GM18507 (cell line): ENCODE measurements at places on chromosomes 7 and 10.

DNA sequence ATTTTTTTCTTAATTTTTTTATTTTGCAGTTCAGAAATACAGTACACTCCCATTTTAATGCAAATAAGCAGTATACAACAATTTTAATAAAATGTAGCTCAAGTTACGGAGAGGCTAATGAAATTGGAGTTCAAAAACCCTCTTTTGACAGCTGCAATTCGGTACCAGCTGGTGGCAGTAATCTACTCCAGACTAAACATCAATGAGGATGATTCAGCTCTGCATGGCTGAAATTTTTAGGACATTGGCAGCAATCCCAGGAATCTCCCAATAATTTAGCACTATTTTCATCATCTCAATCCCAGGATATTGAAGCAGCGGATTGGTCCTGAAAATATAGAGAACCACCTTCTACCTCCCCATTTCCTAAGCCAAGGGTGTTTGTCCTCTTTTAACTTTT is 278.8 kb downstream of the CACNA2D1 start:
- DNase-seq, result no peak

DNA sequence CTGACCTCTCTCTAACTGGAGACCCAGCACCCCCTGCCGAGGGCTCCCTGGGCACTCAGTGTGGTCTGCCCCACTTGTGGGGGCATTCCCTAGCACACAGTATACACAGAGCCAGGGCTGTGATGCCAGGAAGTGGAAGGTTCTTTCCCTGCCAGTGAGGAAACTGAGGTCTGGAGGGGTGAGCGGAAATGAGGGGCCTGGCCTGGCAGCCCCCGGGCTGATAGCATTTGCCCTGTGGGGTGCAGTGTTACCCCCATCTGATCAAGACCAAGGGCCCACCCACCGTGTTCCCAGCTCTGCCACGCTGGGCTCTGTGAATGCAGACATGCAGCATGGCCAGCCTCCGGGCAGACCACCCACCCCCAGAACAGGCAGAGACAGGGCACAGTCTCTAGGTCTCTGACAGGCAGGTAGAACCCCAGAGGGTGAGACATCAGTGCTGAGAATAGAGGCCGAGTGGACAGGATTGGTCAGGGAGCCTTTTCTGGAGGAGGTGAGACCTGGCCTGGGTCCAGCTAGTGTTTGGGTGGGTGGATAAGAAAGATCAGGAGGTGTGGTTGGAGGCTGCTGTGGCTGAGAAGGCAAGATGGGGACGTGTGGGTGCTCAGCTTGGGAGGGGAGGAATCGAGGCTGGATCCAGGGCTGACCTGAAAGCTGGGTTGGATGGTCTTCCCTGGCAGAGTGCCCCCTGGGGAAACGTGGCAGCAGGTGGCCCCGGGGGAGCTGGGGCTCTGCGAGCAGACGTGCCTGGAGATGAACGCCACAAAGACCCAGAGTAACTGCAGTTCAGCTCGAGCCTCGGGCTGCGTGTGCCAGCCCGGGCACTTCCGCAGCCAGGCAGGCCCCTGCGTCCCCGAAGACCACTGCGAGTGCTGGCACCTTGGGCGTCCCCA is 10.8 kb upstream of the ZNF862 start:
- DNase-seq, result no peak

- DNase-seq, result no peak
Observed at GRCh38 chr7:134622303-134622995, 24.2 kb upstream of the BPGM start.

- DNase-seq, result no peak
Observed at GRCh38 chr10:74949843-74950765, 123.7 kb downstream of the KAT6B start.

DNA sequence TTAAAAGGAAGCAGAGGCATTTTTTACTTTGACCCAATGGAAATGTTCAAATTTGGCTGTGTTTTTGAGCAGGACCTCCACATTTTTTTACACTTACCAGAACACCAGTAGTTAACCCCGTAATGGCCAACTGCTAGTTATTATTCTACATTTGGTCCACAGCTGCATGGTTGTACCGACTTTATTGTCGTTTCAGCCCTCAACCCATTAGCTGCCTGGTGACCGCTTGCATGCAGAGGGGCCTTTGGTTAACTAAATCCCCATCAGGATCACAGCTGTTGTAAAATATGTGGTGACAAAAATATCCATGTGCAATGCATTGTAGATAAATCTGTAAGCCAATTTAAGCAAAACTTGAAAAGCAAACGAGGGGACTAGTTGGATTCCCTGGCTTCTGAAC is 342.2 kb upstream of the MEOX2 start:
- DNase-seq, result no peak

GRCh38 chr10:105990529-105990928 is 1174.0 kb downstream of the SORCS1 start:
- no peak for DNase-seq

DNA sequence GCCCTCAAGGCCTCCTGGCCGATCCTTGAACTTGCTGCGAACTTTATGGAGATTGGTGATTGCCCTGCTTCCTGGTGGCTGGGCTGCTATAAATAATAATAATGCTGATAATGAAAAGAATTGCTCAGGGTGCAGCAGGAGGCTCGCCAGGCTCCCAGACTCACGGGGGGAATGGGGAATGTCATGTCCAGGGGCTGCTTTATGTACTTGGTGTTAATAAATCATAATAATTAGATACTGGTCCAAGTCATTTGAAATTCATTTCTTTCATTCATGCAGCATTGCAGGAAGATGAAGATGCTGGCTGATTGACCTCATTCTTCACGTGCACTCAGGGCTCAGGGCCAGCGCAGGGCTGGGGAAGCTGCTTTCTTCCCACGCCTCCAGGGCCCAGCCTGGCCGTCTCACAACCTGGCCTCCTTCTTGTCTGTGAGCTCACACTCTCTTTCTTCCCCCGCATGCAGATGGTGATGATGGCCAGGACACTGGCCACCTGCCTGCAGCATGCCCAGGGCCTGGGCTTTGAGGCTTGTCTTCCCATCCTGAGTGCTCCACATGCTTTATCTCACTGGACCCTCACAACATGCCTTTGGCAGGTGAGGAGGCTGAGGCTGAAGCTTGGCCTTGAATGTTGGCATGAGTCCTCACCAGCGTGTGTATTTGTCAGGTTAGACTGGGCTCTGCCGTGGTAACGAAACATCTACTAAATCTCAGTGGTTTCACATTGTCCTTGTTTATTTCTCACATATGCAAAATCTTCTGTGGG is 138.4 kb upstream of the TNS3 start:
- DNase-seq, result no peak

DNA sequence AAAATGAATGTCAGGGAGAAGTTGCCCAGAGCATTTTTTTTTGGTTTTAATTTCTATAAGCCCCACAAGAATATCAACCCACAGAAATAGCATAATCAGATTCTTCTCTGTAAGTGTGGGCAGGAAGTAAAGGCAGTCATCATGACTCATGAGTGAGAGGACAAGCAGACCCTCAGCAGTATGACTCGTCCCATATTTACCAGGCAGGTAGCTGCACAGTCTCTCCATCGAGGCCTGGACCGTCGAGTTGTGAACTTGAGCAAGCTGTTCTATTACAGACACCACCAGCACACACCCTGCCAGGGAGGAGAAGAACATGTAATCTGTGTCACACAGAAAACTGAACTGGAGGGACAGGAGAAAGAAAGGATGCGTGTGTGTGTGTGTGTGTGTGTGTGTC is 37.8 kb downstream of the AOAH start:
- no peak for DNase-seq

DNA sequence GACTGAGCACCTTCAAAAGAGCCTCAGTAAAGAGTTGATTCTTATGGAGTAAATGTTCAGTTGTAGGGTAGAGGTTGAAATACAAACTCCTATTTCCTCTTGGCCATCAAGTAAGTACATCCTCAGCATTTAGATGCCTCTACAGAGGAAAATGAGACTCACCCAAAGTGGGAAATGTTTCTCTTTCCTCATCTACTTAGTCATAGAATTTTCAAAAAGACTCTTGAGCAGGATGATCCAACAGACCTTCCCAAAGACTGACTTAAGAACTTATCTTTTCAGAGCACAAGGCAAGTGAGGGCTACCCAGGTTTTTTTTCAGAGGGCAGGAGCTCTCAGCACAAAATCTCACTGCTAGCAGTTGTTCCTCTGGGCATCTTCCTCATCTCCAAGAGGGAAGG is 449.1 kb downstream of the KCNMA1 start:
- no peak for DNase-seq

DNA sequence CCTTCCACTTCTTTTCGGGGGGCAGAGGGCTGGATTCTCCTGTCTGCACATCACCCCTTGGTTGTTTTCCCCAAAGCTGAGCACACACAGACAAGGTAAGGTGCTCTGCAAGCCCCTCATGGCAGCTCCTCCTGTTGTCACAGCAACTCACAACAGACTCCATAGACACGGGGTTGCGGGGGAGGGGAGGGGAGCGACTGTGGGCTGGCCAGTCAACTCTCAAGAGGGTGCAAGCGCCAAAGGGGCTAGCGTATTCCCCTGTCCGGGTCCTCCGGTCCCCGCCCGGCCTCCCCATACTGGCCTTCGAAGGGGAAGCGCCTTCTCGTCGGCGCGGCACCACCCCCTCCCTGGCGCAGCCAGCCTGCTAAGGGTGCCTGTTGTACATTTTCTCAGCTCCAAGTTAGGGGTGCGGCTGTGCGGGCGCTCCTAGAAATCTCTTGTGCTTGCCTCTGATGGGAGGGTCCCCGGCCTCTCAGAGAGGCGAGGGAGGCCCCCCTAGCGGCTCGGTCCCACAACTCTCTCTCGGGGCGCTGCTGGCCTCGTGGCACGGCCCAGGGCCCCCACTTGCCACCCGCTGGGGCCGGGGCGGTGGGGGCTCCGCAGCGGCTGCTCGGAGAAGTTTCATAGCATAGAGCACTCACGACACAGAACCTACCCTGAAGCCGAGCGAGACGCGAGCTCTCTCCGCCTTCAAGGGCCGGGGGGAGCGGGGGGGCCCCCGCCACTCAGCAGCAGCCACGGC is 498 bp downstream of the RHOBTB1 start:
- DNase-seq, result no peak

- no peak for DNase-seq
Observed at GRCh38 chr7:41207141-41207540, 495.7 kb downstream of the INHBA start.

DNA sequence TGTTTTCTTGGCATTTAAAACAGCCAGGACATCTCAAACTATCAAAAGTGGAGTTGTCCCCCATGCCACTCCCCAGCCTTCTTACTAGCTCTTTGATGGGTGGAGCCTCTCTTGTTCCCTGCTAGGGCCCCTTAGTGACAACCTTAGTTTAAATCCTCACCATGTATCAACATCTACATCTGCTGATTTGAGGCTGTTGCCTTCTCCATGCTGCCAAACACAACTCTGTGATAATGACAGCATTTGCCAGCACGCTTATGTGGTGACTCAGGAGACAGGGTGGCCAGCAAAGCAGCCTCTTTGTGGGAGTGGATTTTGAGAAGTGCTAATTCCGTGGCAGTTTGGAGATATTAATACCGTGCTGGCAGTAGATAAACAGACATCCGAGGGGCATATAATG is 145.4 kb downstream of the LRRC4 start:
- DNase-seq, result no peak

- DNase-seq, result no peak
Observed at GRCh38 chr7:48938539-48939295, 14.4 kb downstream of the CDC14C start.

DNA sequence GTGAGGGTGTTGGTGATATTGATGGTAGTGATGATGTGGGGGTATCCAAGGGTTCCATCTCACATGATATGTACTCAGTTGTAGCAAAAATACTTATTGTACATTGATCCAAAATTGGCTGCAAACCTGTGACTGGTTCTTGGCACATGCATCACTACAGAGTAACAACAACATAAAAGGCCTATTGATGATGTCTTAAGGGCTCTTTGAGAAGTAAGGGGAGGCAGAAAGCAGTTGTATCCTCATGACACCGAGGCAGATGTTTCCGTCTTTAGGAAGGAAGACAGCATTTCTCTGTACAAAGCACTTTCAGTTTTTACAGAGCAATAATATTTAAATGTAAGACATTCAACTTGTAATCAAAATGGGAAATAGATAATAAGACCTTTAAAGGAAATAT is 34.5 kb downstream of the NRG3 start:
- DNase-seq, result no peak

GRCh38 chr7:11005202-11005601 is 31.5 kb downstream of the PHF14 start:
- DNase-seq, result no peak

GRCh38 chr10:92014620-92015019 is 91.0 kb downstream of the BTAF1 start:
- DNase-seq, result no peak

DNA sequence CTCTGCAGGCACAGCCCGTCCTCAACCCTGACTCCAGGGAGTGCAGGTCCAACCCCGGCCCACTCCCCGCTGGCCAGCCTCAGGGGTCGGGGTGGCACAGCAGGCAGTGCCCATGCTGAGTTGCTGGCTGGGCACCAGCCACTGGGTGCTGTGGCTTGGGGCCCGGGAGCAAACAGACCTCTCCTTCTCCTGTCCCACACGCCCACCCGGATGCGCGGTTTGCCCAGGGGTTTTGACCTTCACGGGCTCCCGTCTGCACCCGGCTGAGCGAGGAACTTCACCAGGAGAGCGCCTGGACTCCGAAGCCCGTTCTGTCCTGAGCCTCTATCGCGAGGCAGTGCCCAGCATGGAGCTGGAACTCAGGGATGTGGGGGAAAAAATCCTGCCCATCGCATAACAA is 2.6 kb upstream of the GRIFIN start:
- DNase-seq, result no peak

- no peak for DNase-seq
Observed at GRCh38 chr10:98294270-98294627, 26.3 kb upstream of the LOXL4 start.

- no peak for DNase-seq
Observed at GRCh38 chr7:116802746-116803152, 59.6 kb upstream of the CAPZA2 start.

- DNase-seq, result no peak
Observed at GRCh38 chr10:640673-641045, 48.8 kb downstream of the DIP2C start.

DNA sequence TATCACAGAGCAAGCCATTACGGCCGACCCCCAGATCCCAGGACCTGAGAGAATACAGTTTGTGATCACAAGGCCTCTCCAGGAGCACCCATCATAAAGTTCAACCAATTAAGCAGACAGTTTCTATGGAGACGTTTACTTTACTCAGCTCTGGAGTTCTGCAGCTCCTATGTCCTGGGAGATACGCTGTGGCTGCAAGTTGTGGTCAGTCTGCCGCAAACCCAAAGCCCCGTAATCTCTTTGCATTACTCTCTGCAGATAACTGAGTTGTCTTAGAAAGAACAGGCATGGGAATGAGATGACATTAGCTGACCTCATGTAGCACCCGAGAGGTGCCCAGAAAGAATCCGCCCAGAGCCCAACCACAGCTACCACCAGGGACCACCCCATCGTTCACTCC is 305.1 kb downstream of the FGFR2 start:
- no peak for DNase-seq

GRCh38 chr7:106075937-106076336 is 36.2 kb downstream of the SYPL1 start:
- no peak for DNase-seq
